Cardiac atrium fibroblast (primary cell): ENCODE measurements at places on chromosomes 12 and 14. TPM values are rescaled to one million over a fixed set of nuclear protein-coding genes. Genes with fewer than 3 reads are reported as not detected.

The LTBP2 gene
- total RNA-seq = 27.1 and 31.6 TPM in 2 replicates

The GSC gene
- total RNA-seq = not detected in 2 replicates

The CDKN3 gene
- 20.9 and 35.5 TPM in 2 replicates for total RNA-seq

The JDP2 gene
- 95.1 and 122 TPM in 2 replicates for total RNA-seq

The CLEC4D gene
- total RNA-seq = not detected in 2 replicates

The KLRD1 gene
- not detected in 2 replicates for total RNA-seq

The LALBA gene
- not detected in 2 replicates for total RNA-seq

The RIPK3 gene
- 0.36 TPM in 1 of 2 replicates, not detected in the other for total RNA-seq

The DLK1 gene
- total RNA-seq = not detected in 2 replicates

The MYBPC1 gene
- total RNA-seq = not detected in 2 replicates

The DGKA gene
- total RNA-seq = 22.4 and 34.2 TPM in 2 replicates

The NEUROD4 gene
- not detected in 2 replicates for total RNA-seq

The IKZF4 gene
- 0.90 and 1.1 TPM in 2 replicates for total RNA-seq

The KRT79 gene
- total RNA-seq = not detected in 2 replicates

The TCP11L2 gene
- total RNA-seq = 13.0 and 18.6 TPM in 2 replicates

The GAS2L3 gene
- 4.2 and 5.2 TPM in 2 replicates for total RNA-seq

The CD63 gene
- total RNA-seq = 1,164 and 1,497 TPM in 2 replicates

The CLEC9A gene
- total RNA-seq = not detected in 2 replicates

The RPL10L gene
- total RNA-seq = not detected in 2 replicates

The TMEM117 gene
- total RNA-seq = 4.5 and 6.2 TPM in 2 replicates

The PRB4 gene
- not detected in 2 replicates for total RNA-seq

The TGFB3 gene
- total RNA-seq = 9.2 and 10.5 TPM in 2 replicates

The PPHLN1 gene
- 39.2 and 51.5 TPM in 2 replicates for total RNA-seq

The CLEC1A gene
- 0.81 TPM in 1 of 2 replicates, not detected in the other for total RNA-seq

The KRT4 gene
- not detected in 2 replicates for total RNA-seq

The CPNE6 gene
- not detected in 2 replicates for total RNA-seq

The TTC8 gene
- total RNA-seq = 16.5 and 28.7 TPM in 2 replicates

The POTEM gene
- total RNA-seq = not detected in 2 replicates

The AMDHD1 gene
- total RNA-seq = not detected in 2 replicates

The KRT78 gene
- not detected in 2 replicates for total RNA-seq

The AQP2 gene
- total RNA-seq = not detected in 2 replicates

The RAB21 gene
- total RNA-seq = 9.9 and 16.8 TPM in 2 replicates

The C12orf54 gene
- total RNA-seq = not detected in 2 replicates

The BICDL1 gene
- total RNA-seq = not detected in 2 replicates
